A549 treated with GW870086 at 1 μM for 4 hours (cell line): ENCODE measurements at places on chromosomes 12 and 14. TPM values are rescaled to one million over a fixed set of nuclear protein-coding genes. Genes with fewer than 3 reads are reported as not detected.

The ARHGDIB gene
- 1.1 to 1.5 TPM (median 1.3 TPM) in 5 replicates for total RNA-seq

The DPY19L2 gene
- total RNA-seq: 1.2 to 1.8 TPM (median 1.6 TPM) in 5 replicates

The KCNMB4 gene
- 0.11 to 0.51 TPM (median 0.25 TPM) in 5 replicates for total RNA-seq

The ACYP1 gene
- total RNA-seq: 21.4 to 30.5 TPM (median 25.7 TPM) in 5 replicates

The GPR84 gene
- total RNA-seq: not detected in 5 replicates

The CD163L1 gene
- 0.17 to 0.74 TPM (median 0.33 TPM) in 5 replicates for total RNA-seq

The VRK1 gene
- total RNA-seq: 25.7 to 44.1 TPM (median 28.3 TPM) in 5 replicates

The KRT72 gene
- not detected in 5 replicates for total RNA-seq
